Activated naive CD8-positive, alpha-beta T cell treated with anti-CD3 and anti-CD28 coated beads for 36 hours (primary cell): ENCODE measurements at places on chromosomes 5 and 9. TPM values are rescaled to one million over a fixed set of nuclear protein-coding genes. Genes with fewer than 3 reads are reported as not detected.
A peak's percentile ranks its signal among the peaks of the same experiment; 100 is the strongest.

ACTBL2 gene
- not detected for total RNA-seq

KDM3B gene
- total RNA-seq = 38.0 TPM

GRCh38 chr9:101737705-101738565 lies 512 bp downstream of the GRIN3A start:
- no peak overlapping the region for H3K27ac ChIP-seq
- peaks cover 57% of the 10 kb centered on the region for H3K27me3 ChIP-seq
- H3K36me3 ChIP-seq = no peaks in the 10 kb centered on the region
- H3K4me3 ChIP-seq = peak overlapping the region; percentile 56
- no peak for DNase-seq
- no peaks in the 10 kb centered on the region for H3K4me1 ChIP-seq

- H3K4me3 ChIP-seq = no peak overlapping the region
- DNase-seq = no peak
- no peak overlapping the region for H3K27ac ChIP-seq
- H3K36me3 ChIP-seq = peaks cover 2% of the 10 kb centered on the region
- peaks cover 5% of the 10 kb centered on the region for H3K27me3 ChIP-seq
Observed at GRCh38 chr5:86640998-86641397, 23.3 kb downstream of the COX7C start.

DNA sequence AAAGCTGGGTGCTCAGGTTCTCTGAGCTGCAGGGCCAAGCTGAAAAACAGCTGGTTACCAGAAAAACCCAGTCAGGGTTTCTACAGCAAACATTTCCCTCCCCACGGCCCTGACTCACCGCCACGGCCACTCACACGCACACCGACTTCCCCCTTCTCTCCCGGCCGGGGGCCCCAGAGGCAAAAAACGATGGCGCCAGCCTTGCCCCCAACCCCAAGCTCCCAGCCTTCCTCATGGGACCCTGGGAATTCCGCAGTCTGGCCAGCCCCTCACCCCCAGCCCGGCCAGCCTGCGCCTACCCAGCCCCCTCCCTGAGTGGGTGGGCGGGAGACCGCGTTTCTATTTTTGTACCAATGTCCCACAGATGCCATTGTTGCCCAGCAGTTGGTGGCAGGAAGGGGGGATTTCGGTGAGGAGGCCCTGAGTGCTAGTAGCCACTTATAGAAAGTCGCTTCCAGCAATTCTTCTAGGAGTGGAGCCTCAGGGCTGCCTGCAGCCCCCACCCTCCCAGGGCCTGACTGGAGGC lies 18.4 kb downstream of the ENG start:
- H3K4me3 ChIP-seq = no peak overlapping the region
- peaks cover 2% of the 10 kb centered on the region for H3K36me3 ChIP-seq
- H3K4me1 ChIP-seq = peaks cover 18% of the 10 kb centered on the region
- no peaks in the 10 kb centered on the region for H3K27me3 ChIP-seq
- DNase-seq = peak; percentile 34
- no peak overlapping the region for H3K27ac ChIP-seq

GRCh38 chr5:34059977-34060376 lies 17.0 kb upstream of the C1QTNF3 start:
- no peaks in the 10 kb centered on the region for H3K27me3 ChIP-seq
- DNase-seq = no peak
- H3K27ac ChIP-seq = no peak overlapping the region
- no peaks in the 10 kb centered on the region for H3K4me1 ChIP-seq

GRCh38 chr5:142208777-142209312 lies 100.3 kb downstream of the NDFIP1 start:
- no peak for DNase-seq
- no peaks in the 10 kb centered on the region for H3K4me1 ChIP-seq
- no peaks in the 10 kb centered on the region for H3K36me3 ChIP-seq
- no peak overlapping the region for H3K4me3 ChIP-seq

GRCh38 chr9:93085676-93086075 lies 10.3 kb upstream of the CARD19 start:
- H3K4me3 ChIP-seq = no peak overlapping the region
- no peaks in the 10 kb centered on the region for H3K27me3 ChIP-seq
- H3K4me1 ChIP-seq = peaks cover 35% of the 10 kb centered on the region

DNA sequence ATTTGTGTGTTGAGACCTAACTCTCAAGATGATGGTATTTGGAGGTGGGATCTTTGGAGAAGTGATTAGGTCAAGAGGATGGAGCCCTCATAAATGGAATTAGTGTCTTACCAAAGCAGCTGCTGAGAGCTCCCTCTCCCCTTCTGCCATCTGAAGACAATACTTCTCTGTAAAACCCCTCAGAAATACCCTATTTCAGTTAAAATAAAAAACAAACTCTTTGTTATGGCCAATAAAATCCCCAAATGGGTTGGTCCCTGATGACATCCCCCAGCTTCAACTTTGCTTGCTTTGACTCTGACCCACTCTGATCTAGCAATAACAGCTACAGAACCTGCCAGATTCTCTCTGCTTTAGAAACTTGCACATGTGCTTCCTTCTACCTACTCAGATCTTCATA lies 100.9 kb downstream of the SNCAIP start:
- no peaks in the 10 kb centered on the region for H3K36me3 ChIP-seq
- no peak overlapping the region for H3K4me3 ChIP-seq
- H3K27me3 ChIP-seq = peaks cover 5% of the 10 kb centered on the region
- no peak for DNase-seq
- no peak overlapping the region for H3K27ac ChIP-seq
- H3K4me1 ChIP-seq = no peaks in the 10 kb centered on the region

- peak overlapping the region; percentile 29 for H3K4me3 ChIP-seq
- no peak overlapping the region for H3K27ac ChIP-seq
Observed at GRCh38 chr9:137316012-137316981, 14.2 kb upstream of the NRARP start.

GRCh38 chr9:120117081-120117480 lies 462.9 kb downstream of the CDK5RAP2 start:
- no peaks in the 10 kb centered on the region for H3K36me3 ChIP-seq
- no peaks in the 10 kb centered on the region for H3K27me3 ChIP-seq
- no peaks in the 10 kb centered on the region for H3K4me1 ChIP-seq
- no peak overlapping the region for H3K27ac ChIP-seq
- no peak overlapping the region for H3K4me3 ChIP-seq
